GM12892 (cell line): ENCODE measurements at places on chromosomes 2 and 18.

DNA sequence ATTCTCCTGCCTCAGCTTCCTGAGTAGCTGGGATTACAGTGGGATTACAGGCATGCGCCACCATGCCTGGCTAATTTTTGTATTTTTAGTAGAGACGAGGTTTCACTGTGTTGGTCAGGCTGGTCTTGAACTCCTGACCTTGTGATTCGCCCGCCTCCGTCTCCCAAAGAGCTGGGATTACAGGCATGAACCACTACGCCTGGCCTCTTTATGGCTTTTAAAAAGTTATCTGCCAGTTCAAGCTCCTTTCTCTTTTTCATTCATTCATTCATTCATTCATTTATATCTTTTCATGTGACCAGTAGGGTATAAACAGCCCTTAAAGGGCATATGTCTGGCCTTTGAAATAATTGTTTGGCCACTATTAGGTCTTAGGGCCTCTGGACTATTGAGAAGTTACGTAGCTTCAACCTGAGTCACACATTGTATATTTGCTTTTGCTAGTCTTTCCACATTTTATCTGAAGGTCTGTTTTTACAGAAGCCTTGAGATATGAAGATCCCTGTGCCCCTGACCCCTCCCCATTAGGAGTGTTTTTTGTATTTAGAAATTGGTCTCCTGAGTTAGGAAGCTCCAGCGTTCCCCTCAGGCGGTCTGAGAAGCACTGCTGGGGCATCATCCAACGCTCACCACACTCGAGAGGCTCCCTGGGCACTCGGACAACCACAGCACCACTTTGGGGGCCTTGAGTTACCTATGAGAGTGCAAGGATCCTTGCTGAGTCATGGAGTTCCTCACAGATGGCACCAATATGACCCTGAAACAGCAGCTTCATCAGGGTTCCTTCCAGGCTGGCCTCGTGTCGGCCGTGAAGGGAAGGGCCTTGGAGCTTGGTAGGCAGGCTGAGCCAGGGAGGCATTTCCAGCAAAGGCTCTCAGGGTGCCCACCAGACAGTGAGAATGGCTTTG lies 21.8 kb downstream of the FZD5 start:
- no peak for DNase-seq

DNA sequence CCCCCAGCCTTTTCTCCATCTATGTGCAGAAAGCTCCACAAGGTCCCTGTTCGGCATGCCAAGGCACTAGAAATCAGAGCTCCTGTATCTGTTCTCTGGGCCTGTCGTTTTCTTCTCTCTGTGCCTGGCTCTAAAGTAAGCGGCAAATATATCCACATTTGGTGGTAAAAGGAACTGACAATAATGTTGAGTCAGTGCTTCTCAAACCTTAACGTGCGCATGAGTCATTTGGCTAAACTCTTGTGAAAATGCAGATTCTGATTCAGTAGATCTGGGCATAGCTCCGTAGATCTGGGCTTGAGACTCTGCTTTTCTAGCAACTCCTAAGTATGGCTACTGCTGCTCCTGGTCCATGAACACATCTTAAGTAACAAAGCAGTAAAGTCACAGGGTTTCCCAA lies 16.5 kb upstream of the ACSL3 start:
- DNase-seq = no peak

GRCh38 chr2:230592775-230593174 lies 119.9 kb upstream of the CAB39 start:
- DNase-seq = no peak

GRCh38 chr2:111105926-111106325 lies 14.8 kb upstream of the BCL2L11 start:
- DNase-seq = no peak

GRCh38 chr2:23627236-23628009 lies 242.4 kb downstream of the KLHL29 start:
- DNase-seq = no peak

DNA sequence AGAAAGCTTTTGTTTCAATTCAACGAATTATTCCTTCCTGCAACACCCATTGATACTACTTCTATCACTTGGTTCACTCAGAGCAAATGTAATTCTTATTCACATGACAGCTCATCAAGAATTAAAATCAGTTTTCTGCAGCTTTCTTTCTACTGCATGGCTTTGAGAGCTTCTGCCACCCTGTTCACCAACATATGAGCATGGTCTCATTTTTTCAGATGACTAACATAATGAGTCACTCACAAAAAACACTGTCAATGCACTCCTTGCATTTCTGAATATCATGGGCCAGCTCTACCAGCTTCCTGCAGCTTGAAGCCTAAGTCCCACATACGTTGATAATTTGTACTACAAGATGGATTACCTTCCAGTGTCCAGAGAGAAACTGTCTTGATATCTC lies 342.9 kb downstream of the LRATD1 start:
- no peak for DNase-seq

GRCh38 chr2:157106950-157107349 lies 150.6 kb upstream of the GALNT5 start:
- DNase-seq = no peak

DNA sequence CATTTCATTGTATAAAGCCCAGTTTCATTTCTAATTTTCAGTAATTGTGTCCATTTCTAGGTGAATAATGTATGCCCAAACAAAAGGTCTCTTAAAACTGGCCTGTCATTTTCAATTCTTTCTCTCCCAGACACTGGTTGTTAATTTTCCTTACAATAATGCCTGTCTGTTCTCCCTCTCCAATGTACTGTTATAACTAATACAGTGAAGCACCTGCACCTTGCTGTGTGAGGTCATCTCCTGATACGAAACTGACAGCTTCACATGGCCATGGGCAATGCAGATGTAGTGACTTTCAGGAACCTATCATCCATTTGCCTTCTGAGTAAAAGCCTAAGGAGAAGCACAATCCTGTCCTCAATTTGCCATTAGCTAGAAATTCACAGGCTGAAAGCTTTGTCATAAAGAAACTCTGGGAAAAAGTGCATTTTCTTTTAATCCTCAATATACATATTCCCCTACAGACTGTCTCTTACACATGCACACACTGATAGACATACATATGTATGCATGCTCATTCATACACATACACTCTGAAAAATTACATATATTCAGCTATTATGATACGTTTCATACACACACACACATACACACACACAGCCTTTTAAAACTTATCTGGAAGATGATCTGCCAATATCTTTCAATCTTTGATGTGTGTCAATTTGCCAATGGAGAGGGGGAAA lies 1030.3 kb downstream of the TDRD15 start:
- DNase-seq = no peak

GRCh38 chr2:235360446-235360845 lies 133.4 kb upstream of the AGAP1 start:
- DNase-seq = no peak

DNA sequence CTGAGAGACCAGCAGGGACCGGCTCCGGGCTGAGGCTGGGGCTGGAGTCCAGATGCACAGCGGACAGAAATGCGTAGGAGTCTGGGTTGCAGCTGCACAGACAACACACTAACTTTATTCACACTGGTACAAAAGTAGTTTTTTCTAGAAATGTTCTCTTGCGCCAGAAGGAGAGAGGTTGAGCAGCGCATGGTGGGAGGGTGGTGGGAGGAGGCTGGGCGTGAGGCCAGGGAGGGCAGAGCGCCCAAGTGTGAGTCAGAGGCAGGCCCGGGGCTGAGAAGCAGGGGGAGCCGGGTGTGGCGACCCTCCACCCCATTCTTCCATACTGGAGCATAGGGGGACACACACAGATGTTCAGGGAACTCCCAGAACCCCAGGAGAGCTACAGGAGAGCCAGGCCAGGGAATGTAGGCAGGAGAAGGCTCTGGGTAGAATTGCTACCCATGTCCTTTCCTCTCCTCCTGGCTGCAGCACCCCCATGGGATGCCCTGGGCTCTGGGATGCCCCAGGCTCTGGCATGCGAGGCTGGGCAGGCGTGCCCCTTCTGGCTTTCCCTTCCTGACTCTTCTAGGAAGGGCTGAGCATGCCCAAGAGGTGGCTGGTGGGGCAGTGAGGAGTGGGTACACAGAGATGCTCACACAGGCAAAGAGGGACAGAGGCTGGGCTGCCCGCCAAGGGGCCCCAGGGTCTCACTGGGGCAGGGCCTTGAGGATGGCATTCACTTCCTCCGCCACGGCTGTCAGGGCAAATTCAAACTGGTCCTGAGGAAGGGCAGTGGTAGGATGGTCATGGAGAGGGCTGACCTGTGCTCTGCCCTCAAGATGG lies 10.6 kb downstream of the DNAJB2 start:
- DNase-seq = no peak

GRCh38 chr2:8234253-8234652 lies 447.6 kb upstream of the ID2 start:
- no peak for DNase-seq

GRCh38 chr2:99698896-99699295 lies 209.1 kb upstream of the REV1 start:
- DNase-seq = no peak

DNA sequence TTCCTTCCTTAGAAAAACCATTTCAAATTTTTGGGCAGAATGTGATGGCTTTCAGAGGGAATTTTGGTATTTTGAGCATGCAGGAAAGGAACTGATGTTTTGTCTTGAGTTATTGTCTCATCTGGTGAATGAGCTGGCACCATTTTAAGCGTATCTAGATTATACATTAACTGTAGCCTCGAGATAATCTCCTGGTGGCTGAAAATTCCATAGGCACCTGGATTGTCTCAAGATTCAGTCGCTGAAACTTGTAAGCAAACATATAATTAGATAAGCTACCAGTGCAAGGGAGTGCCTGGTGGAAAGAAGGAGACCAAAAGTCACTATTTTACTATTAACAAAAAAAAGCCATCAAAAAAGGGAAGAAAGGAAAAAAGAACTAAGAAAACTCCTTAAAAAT lies 687.8 kb upstream of the DDX18 start:
- DNase-seq = no peak

- DNase-seq = no peak
These were observed 174.6 kb downstream of the NCK2 start for GRCh38 chr2:105919191-105919811.

GRCh38 chr2:86213056-86213455 lies 13.8 kb downstream of the MRPL35 start:
- DNase-seq = no peak

- no peak for DNase-seq
These were observed 160.6 kb upstream of the SMAD7 start for GRCh38 chr18:49111191-49111988.

DNA sequence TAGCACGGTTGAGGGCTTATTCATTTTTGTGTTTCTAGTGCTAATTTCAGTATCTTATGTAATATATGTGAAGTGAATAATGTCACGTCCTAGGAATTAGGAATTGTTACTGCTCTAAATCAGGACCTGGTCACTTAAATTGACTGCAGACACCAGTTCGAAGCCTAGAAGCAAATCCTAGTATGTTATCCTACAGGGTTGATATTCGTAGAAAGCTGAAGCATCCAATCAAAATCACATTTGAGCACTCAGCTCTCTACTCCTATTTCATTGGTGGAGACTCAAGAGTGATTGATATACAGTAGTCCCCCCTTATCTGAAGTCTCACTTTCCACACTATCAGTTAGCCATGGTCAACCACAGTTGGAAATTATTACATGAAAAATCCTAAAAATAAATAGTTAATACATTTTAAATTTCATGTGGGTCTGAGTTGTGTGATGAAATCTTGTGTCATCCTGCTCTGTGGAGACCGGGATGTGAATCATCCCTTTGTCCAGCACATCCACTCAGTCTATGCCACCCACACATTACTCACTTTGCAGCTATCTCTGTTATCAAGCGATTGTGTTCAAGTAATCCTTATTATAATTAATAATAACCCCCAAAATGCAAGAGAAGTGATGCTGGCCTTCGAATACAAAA lies 35.2 kb upstream of the SCN9A start:
- DNase-seq = no peak

DNA sequence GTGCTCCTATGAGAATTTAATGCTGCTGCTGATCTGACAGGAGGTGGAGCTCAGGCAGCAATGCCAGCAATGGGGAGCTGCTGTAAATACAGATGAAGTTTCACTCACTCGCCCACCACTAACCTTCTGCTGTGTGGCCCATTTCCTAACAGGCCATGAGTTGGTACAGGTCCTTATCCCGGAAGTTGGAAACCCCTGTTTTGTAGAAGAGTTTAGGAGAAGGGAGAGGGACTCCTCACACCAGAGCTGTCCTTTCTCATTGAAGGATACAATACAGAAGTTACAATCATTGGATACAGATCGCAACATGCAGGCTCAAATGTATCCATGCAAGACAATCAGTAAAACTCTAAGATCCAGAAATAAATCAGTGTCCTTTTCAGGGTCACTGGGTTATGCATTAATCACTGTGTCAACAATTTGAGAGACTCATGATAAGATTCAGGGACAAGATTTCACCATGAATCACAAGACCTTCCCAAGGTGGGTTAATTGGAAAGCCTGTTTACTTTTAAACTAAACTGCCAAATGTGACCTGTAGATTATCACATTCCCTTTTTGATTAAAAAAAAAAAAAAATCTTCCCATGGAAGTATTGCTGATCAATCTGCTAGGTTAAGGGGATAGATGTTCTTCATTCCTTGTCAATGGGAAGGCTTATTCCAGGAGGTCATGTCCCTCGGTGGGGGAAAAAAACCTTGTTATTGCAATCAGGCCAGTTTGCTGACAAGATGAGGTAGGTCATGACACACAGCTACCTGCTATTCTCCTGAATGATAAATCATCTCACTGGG lies 97.2 kb downstream of the SP100 start:
- DNase-seq = no peak

- DNase-seq = no peak
These were observed 94.4 kb upstream of the NEUROD1 start for GRCh38 chr2:181774685-181775084.

DNA sequence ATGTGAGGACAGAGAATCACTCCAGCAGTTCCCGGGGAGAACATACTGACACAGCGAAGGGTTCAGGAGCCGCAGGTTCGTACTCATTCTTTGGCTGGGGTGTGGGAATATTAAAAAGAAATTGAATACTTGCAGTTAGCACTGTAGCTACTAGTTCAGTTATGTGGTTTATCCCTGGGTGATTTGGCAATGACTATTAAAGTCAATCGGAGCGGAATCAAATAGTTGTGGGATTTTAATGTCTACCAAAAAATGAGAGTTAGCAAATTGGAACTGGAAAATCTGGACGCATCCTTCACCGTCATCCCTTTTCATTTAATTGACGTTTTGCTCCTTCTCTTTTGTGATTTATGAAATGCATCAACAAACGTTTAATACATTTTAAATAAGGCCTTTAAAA lies 50.8 kb downstream of the GBX2 start:
- DNase-seq = no peak

DNA sequence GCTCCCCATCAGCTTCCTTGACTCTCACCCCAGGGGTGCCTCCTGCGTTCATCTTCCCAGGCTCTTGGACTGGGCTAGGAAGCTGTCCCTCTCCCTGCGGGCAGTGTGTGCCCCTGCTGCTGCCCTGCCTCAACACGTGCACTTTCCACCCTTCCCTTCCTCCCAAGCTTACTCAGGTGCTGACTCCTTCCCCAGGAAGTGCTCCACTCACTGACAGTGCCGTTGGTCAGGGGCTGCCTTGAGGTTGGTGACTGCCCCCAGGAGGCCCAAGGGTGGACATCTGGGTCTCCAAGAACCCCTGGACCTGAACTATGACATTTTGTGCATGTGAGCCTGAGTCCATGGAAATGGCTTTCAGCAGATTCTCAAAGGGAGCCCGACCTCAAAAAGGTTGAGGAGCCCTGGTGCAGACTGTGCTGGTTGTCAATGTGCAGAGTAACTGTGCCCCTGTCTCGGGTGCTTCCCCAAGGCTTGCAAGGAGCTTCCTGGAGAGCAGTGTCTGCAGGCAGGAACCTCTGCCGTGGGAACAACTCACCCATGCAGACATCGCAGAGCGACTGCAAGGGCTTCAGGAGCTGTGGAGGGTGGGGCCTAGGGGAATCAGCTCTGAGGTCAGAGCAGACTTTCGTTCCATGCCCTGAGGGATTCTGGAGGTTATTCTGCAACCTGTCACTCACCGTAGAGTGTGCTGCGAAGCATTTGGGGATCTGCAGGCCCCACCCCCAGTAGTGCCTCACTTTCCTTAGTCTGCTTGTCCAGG lies 116.5 kb upstream of the MCFD2 start:
- DNase-seq = no peak
